Left renal pelvis (tissue), 4 donors: ENCODE measurements at places on chromosomes 4 and X. TPM values are rescaled to one million over a fixed set of nuclear protein-coding genes. Genes with fewer than 3 reads are reported as not detected.

The LRCH2 gene
- 13.9 TPM for polyA plus RNA-seq

The RHOH gene
- 1.0 TPM for polyA plus RNA-seq

The TCEAL7 gene
- polyA plus RNA-seq: 94.9 TPM

The IL21 gene
- not detected for polyA plus RNA-seq

The FAM149A gene
- polyA plus RNA-seq: 49.2 TPM

The F8A2 gene
- polyA plus RNA-seq: not detected

The ELMOD2 gene
- 44.9 TPM for polyA plus RNA-seq

The FAM9C gene
- polyA plus RNA-seq: 0.57 TPM

The ANK2 gene
- 57.3 TPM for polyA plus RNA-seq

The VSIG4 gene
- polyA plus RNA-seq: 5.7 TPM

The TCEAL6 gene
- 0.19 TPM for polyA plus RNA-seq

The ZFP92 gene
- polyA plus RNA-seq: 0.80 TPM

The PGRMC1 gene
- polyA plus RNA-seq: 251 TPM

The CT45A1 gene
- not detected for polyA plus RNA-seq

The AKAP4 gene
- not detected for polyA plus RNA-seq

The ARX gene
- polyA plus RNA-seq: not detected

The RTL3 gene
- not detected for polyA plus RNA-seq

The GRID2 gene
- 7.1 TPM for polyA plus RNA-seq

The DKK2 gene
- polyA plus RNA-seq: 8.2 TPM

The AMTN gene
- polyA plus RNA-seq: not detected

GRCh38 chr4:144903953-144904711 lies 193.9 kb downstream of the ANAPC10 start:
- DNase-seq: no peak

- no peak for DNase-seq
Measured at GRCh38 chr4:39539089-39539611, 11.9 kb upstream of the UGDH start.

DNA sequence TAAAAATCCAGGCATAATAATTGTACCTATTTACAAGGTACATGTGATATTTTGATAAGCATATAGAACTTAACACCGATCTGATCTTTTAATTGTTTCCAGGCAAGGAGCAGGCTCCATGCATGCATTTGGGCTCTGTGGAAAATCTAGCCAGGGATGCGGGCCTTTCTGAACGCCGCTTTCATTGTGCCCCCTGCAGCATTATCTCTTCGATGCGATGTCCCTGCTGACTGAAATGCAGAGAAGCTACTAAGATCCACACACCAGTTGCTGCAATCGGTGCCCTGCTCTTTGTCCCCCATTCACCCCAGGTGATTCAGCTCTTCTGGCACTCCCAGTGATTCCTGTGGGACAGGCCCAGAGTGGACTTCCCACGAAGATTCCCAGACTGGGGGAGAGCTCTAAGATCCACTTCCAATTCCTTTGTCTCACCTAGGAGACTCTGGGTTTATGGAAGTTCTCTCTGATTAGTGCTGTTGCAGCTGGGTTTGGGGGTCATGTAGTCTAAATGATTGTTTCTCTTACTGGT lies 254.3 kb upstream of the AGA start:
- DNase-seq: no peak

- DNase-seq: no peak
Measured at GRCh38 chr4:76061982-76062381, 12.5 kb upstream of the ART3 start.

GRCh38 chrX:48045410-48046311 lies 25.8 kb downstream of the ZNF630 start:
- no peak for DNase-seq

GRCh38 chrX:107199491-107199890 lies 6.7 kb downstream of the NUP62CL start:
- DNase-seq: no peak

DNA sequence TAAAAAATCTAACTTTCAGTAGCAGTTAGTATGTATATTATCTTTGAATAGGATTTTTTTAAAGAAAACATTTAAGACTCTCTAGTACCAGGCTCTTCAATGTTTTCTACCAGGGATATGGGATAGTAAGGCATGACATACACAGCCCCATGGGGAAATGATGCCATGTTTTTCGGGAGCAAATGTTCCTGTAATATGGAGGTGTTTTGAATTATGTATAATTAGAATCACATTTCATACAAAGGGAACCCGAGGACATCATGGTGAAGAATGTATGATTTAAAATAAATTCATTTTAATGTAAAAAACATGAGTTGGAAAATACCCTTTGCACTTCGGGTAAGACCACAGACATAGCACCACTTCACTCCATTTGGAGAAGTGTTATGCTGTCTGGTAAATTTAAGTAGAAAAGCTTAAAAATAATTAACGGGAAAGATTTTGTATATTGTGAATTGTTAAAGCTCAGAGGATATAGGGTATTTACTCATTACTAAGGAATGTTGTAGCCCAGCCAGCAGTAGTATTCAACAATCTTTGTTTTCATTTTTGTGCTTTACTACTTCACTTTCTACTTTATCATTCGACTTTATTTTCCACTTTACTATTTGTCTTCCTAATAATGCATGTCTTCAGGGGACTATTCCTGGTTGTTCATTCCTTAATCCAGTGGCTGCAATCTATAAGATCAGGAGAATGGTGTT lies 2050.7 kb downstream of the ARAP2 start:
- DNase-seq: no peak

DNA sequence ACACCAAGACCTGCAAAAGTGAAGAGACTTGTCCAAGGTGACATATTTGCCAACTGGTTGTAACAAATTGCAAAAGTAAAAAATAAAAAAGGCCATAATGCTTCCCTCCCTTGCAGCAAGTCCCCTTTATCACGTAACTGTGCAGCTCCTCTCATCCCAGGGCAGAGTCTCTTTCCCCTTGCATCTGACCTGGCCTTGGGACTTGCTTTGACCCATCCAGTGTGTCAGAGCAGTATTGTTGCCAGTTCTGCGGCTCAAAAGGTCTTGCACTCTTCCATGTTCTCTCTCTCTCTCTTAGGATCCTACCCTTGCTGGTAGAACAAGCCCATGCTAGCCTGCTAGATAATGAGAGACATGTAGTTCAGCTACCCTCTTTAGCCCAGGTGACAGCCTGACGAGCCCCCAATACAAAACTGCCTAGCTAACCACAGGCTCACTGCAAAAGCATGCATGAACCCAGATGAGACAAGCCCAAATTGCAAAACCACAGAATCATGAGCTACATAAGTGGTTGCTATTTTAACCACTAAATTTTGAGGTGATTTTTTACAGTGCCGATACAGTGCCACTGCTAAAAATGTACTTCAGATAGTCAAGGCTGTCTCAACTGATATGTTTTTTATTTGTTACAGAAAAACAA lies 289.5 kb upstream of the PPARGC1A start:
- no peak for DNase-seq

DNA sequence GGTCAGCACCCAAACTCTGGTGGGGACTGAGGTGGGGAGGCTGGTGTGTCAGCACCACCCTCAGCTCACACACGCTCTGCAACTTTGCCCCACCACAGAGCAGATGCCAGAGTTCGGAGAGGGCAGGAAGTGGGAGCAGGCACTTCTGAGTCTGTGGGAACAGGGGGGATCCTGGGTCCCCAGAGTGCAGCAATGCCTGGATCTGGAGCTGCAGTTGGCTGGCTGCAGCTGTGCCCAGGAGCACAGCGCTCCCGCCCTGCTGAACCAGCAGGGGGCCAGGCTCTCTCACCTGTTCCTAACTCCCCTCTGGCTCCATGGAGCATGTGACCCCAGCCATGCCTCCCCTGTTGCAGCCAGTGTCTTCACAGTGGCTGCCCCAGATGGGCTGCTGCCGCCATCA lies 252.4 kb downstream of the SPOCK3 start:
- no peak for DNase-seq

- no peak for DNase-seq
Measured at GRCh38 chr4:181592221-181592745, 650.9 kb upstream of the TENM3 start.

GRCh38 chrX:23901060-23901459 lies 6.7 kb downstream of the APOO start:
- DNase-seq: no peak

DNA sequence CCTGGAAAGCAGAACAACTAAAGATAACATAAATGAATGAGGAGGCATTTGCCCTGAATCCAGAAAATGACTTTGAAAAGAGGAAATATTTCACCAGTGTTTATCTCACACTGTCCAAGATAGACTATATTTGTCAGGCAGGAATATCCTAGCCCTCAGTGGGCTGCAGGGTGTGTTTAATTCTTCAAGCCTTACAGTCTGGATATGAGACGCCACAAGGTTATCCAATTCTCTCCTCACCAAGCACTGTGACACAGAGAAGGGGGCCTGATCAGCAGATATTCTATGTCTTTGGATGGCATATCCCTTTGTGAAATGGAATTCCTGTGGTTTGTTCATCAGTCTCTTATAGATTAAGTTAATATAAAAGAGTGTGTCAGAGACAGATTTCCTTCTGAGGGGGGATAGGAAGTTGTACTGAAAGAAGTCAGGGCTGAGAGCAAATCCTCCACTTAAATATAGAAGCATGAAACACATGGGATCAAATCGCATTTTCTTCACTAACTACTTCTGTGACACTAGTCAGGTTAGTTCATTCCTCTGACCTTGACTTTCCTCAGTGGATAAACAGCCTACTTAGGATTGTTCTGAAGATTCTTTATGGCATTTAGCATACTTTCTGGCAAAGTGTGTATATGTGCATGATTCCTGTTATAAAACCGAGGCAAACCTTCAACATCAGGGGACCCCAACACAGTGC lies 6.8 kb upstream of the G3BP2 start:
- no peak for DNase-seq

DNA sequence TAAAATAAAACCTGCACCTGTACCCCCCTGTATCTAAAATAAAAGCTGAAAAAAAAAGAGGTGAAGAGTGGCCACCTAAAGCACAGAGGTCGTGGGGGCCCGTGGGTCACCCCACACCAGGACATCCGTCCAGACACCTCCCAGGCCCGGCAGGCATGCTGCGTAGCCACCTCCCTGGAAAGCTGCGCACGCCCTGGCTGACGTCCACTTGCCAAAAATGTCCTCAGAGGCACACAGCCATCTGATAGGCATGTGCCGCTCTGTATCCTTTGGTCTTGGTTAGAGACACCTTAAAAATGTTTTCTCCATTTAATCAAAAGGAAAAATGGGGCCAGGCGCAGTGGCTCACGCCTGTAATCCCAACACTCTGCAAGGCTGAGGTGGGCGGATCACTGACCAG lies 17.7 kb downstream of the FAM53A start:
- no peak for DNase-seq

- no peak for DNase-seq
Measured at GRCh38 chr4:62075521-62075920, 875.4 kb downstream of the ADGRL3 start.

GRCh38 chrX:148269513-148269912 lies 230.9 kb upstream of the AFF2 start:
- no peak for DNase-seq

GRCh38 chr4:138540056-138540800 lies 298.1 kb upstream of the SLC7A11 start:
- no peak for DNase-seq

- no peak for DNase-seq
Measured at GRCh38 chr4:86358257-86358656, 1.6 kb downstream of the MAPK10 start.

GRCh38 chr4:71188156-71188640 lies 150.6 kb upstream of the SLC4A4 start:
- no peak for DNase-seq

DNA sequence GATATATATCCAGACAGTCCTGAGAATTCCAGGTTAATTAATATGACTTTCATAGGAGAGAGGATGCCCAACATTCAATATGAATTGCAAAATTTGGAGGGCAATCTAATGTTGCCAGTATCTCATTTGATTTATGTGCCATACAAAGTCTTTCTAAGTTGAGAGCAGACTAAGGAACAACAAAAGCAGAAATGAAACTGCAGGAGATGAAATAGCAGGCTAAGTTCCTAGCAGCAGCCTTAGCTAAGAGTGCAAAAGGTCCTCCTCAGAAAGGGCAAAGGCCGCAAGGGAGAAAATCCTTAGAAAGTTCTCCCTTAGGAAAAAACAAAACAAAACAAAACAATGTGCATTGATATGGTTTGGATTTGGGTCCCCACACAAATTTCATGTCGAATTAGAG lies 602.9 kb upstream of the HTR2C start:
- DNase-seq: no peak

GRCh38 chr4:168685136-168685809 lies 188.4 kb downstream of the PALLD start:
- no peak for DNase-seq

DNA sequence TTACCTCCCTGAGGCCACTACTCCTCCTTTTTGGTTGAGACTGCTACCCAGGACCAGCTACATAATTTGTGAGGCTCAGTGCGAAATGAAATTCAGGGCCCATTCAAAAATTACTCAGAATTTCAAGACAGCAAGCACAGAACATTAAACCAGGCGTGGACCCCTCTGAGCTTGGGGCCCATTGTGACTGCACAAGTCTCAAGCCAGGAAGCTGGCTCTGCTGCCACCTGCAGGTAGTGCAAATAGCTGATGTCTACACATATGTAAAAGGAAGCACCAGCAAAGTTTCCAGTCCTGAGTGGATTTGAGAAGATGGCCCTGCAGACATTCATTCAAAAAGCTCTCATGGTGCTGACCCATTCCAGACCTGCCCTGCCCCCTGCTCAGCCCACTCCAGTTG lies 213.4 kb upstream of the LNX1 start:
- no peak for DNase-seq

GRCh38 chrX:23503835-23504539 lies 163.3 kb upstream of the PRDX4 start:
- peak; percentile 12 for DNase-seq

DNA sequence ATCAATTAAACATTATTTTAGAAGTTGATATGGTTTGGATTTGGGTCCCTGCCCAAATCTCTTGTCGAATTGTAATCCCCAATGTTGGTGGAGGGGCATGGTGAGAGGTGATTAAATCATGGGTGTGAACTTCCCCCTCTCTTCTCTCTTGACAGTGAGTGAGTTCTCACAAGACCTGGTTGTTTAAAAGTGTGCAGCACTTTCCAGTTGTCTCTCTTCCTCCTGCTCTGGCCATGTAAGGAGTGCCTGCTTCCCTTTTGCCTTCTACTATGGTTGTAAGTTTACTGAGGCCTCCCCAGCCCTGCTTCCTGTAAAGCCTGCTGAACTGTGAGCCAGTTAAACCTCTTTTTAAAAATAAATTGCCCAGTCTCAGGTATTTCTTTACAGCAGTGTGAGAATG lies 141.4 kb downstream of the GALNTL6 start:
- no peak for DNase-seq

- peak; percentile 15 for DNase-seq
Measured at GRCh38 chr4:150297861-150298474, 219.7 kb downstream of the DCLK2 start.

- DNase-seq: no peak
Measured at GRCh38 chr4:168815379-168816345, 194.4 kb downstream of the CBR4 start.

DNA sequence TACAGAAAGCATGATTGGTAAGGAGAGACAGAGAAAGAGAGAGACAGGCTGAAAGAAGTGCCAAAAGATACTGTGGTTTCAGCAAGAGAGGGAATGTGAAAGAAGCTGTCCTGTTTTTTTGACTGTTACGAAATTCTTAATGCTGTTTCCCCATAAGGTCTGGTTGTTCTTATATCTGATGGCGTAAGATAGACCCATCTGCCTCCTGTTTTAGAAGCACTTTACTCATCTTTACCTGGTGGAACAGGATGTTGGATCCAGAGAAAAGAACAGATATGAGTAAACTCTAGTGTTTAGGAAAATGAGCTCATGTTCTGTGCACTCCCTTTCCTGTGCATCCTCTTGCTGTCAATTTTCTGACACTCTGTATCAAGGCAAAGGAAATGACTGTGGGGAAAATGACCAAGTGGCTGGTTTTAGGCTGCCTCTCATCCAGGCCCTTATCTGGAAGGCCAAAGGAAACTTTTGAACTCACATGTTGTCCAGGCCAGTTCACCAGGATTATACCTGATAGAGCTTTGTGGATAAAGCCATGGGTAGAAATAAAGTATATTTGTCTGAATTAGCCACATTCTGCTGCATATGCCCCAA lies 311.7 kb upstream of the HTR2C start:
- DNase-seq: no peak
